ENCODE measurements at places on chromosomes 5 and 9.

- no peak for DNase-seq
Observed at GRCh38 chr5:151094030-151094851, 13.4 kb upstream of the TNIP1 start.

- DNase-seq = no peak
Observed at GRCh38 chr5:154330097-154330667, 115.6 kb upstream of the SAP30L start.

DNA sequence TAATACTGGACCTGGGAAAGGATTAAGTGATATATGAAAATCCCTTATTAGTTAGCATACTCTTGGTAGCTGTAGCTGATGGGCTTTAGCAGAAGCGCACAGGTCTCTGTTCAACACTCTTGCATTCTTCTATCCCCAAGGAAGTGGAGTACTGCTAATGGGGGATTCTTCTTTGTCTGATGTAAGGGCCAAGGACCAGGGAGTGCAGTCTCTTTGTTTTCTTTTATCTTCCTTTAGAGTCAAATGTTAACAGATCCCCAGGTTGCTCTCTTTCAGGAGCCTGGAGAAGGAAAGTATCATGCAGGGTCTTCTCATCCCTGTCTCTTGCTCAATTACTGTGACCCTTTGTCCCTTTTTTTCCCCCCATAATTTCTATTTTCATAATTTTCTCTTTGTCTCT lies 1146.9 kb upstream of the DMAC1 start:
- no peak for DNase-seq

DNA sequence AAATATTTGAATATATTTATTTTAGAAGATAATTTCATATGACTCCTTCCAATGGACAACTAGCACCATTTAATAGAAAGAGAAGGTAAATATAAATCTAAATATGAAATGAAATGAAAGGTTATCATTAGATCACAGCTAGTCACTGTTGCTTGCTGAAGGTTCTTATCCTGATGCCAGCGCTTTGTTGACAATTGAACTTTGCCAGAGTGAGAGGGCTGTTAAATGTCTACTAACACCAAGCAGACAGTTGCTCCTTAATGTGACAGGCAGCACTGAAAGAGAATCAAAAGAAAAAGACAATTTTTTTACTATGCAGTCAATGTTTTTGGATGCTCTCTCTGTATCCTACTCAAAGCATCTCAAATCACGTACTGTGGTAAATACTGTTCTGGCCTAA lies 152.6 kb upstream of the SEMA6A start:
- no peak for DNase-seq

DNA sequence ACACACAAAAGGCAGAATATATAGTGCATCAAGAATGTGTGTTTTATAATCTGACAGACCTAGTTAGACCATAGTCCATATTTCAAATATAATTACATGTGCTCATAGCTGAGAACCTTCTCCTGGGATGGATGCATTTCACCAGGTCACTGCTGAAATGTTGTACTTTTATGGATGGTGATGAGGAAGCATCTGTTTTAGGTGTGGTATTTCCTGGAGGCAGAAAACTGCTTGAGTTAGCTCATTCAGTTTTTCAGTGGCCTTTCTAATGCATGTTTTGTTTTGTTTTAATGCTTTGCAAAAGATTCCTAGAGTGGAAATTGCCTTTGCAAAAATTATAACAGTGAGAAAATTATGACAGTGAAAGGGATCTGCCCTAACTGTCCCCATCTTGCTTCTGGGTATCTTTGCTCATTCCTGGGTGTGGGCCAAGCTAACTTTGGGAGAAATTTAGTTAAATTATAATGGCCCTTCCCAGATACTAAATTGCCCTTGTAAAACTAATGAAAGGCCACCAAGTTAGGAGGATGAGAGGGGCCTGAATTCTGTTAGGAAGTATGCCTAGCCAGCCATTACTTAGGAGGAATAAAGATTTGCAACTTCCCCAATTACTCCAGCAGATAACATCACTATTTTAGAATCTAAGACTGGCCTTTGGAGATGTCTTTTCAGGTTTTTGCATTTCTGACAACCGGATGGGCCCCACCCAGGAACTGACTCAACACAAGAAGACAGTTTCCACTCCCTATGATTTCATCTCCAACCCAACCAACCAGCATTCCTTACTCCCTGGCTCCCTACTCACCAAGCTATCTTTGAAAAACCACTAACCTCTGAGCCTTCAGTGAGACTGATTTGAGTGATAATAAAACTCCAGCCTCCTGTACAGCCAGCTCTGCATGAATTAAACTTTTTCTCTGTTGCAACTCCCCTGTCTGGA lies 7.0 kb upstream of the IL12B start:
- no peak for DNase-seq

- no peak for DNase-seq
Observed at GRCh38 chr9:89442981-89443814, 54.7 kb downstream of the SEMA4D start.

- DNase-seq = no peak
Observed at GRCh38 chr5:172793577-172794488, 22.8 kb upstream of the DUSP1 start.

GRCh38 chr5:61332358-61332749 lies 296 bp downstream of the ZSWIM6 start:
- no peak for DNase-seq

DNA sequence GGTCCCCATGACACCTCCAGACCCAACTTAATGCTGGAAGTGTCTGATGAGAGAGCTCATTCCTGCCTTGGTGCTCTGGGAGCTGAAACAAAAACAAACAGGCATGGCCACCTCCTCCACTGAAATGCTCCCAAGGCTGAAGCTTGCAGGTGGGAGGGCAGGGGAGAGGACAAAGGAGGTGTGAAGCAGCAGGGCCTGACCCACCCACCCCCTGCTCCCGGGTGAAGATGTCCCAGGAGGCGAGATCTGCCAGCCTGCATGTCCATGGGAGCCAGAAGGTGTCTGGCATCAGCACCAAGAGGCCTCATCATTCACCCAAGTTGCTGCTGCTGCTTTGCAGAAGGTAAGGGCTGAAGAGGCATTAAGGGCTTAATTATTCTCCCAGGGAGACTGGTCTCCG lies 4.2 kb upstream of the CCIN start:
- DNase-seq = no peak

- DNase-seq = no peak
Observed at GRCh38 chr9:112755675-112756074, 5.1 kb downstream of the SNX30 start.

DNA sequence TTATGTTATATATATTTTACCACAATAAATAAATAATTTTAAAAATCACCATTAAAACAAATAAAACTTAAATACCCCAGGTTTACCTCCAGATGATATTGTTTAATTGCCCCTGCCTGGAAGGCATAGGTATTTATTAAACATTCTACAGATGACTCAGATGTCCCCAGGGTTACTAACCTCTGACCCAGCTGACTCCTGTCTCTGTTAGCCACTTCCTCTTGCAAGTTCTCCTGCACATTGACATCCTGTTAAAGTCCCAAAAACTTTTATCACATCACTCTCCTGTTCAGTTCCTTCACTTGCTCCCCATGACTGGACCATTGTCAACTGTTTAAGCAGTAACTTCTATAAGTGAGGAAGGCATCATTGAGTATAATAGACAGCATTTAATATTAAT lies 37.0 kb upstream of the RAB3C start:
- no peak for DNase-seq

DNA sequence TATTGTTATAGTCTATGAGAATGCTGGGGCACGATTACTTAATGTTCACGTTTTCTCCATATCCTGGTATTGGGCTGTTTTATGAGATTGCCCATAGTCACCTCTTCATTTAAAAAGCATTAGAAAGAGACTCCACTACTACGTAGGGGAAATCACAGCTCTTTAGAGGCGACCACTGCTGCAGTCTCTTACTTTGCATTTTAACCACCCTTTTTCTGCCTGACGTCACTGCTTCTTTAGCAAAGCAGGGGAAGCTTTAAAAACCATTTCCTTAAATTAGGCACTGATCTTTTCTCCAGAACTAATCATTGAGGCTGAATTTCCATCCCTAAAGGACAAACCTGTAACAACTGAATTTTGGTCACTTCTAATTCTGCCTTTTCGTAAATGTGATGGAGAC lies 38.9 kb downstream of the ZNF608 start:
- no peak for DNase-seq

GRCh38 chr5:77080905-77081304 lies 6.2 kb downstream of the ZBED3 start:
- DNase-seq = no peak

DNA sequence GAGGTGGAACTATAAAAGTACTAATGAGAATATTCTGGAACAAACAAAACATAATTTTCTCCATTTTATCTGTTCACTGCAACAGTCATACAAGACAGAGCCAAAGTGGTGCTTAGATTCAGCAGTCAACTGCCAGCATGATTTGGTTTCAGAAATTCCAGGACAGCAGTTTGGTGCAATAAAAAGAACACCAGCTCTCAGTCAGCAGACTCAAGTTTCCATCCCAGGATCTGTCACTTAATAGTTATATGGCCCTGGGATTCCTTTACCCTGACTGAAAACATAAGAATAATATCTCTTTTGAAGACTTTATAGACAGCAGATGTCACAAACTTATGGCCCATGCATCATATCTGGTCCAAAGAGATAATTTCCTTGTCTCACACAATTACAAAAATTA lies 92.8 kb upstream of the RASEF start:
- no peak for DNase-seq

- no peak for DNase-seq
Observed at GRCh38 chr5:54905942-54906537, 79.4 kb downstream of the ESM1 start.

GRCh38 chr5:2697446-2698200 lies 53.9 kb downstream of the IRX2 start:
- no peak for DNase-seq

- no peak for DNase-seq
Observed at GRCh38 chr9:111900858-111901612, 4.4 kb downstream of the UGCG start.

DNA sequence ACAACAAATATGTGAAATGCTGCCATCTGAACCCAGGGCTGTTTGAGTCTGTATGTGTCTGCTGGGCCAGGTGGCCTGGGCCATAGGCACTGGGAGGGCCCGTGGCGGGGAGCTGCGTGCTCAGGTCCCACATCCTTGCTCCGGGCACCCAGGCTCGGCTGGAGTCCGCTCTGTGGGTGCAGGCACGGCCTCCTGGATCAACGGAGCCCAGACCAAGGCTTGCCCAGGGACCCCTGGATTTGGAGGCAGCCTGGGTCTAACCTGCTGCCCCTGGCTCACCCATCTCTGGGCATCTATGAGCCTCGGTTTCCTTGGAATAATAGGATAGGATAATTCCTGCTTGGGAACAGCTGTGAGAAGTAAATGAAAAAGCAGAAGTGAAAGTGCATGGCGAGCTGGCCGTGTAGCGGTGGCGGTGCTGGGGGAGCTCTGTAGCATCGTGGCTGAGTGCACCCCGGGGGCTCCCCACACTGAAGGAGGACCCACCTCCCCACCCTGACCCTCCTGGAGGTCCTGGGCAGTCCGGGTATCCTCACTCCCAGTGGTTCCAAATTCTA lies 1.2 kb downstream of the CDHR2 start:
- DNase-seq = no peak

- no peak for DNase-seq
Observed at GRCh38 chr9:106069241-106069640, 374.9 kb downstream of the TMEM38B start.

DNA sequence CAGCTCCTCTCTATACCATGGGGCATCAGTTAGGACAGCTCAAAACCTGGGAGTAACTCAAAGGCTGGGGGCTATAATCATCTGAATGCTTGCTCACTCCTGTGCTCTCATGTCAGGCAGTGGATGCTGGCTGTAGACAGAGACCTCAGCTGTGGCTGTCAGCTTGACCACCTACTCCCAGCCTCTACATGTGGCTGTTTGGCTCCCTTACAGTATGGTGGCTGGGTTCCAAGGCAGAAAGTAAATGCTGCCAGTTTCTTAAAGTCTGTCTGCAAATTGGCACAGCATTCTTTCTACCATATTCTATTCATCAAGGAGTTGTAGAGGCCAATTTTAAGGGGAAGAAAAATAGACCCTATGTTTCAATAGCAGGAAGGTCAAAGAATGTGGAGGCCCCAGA lies 66.9 kb downstream of the TMC1 start:
- no peak for DNase-seq
